ENCODE measurements at places on chromosomes 13 and 19.

- H3K4me3 ChIP-seq = no peak overlapping the region
- no peaks in the 10 kb centered on the region for H3K27me3 ChIP-seq
- no peaks in the 10 kb centered on the region for H3K4me1 ChIP-seq
- no peak overlapping the region for H3K27ac ChIP-seq
- peaks cover 19% of the 10 kb centered on the region for H3K36me3 ChIP-seq
- no peak for DNase-seq
Observed at GRCh38 chr19:15241259-15241910, 9.1 kb upstream of the EPHX3 start.

- DNase-seq = no peak
- no peaks in the 10 kb centered on the region for H3K36me3 ChIP-seq
- no peaks in the 10 kb centered on the region for H3K4me1 ChIP-seq
- H3K4me3 ChIP-seq = no peak overlapping the region
- no peaks in the 10 kb centered on the region for H3K27me3 ChIP-seq
Observed at GRCh38 chr19:33344573-33344925, 29.0 kb upstream of the CEBPG start.

GRCh38 chr13:99614465-99614885, 113.2 kb downstream of the TM9SF2 start:
- DNase-seq = peak; percentile 33
- no peak overlapping the region for H3K27ac ChIP-seq
- no peak overlapping the region for H3K4me3 ChIP-seq
- H3K36me3 ChIP-seq = no peaks in the 10 kb centered on the region
- no peaks in the 10 kb centered on the region for H3K4me1 ChIP-seq

- no peaks in the 10 kb centered on the region for H3K27me3 ChIP-seq
- H3K27ac ChIP-seq = no peak overlapping the region
- H3K4me1 ChIP-seq = peaks cover 19% of the 10 kb centered on the region
- no peak for DNase-seq
- H3K36me3 ChIP-seq = peaks cover 9% of the 10 kb centered on the region
- H3K4me3 ChIP-seq = no peak overlapping the region
Observed at GRCh38 chr19:4016903-4017638, 9.5 kb downstream of the PIAS4 start.

GRCh38 chr19:37635076-37636056, 19.9 kb downstream of the ZFP30 start:
- no peaks in the 10 kb centered on the region for H3K27me3 ChIP-seq
- peaks cover 17% of the 10 kb centered on the region for H3K36me3 ChIP-seq
- no peaks in the 10 kb centered on the region for H3K4me1 ChIP-seq
- no peak for DNase-seq
- no peak overlapping the region for H3K4me3 ChIP-seq
- no peak overlapping the region for H3K27ac ChIP-seq

DNA sequence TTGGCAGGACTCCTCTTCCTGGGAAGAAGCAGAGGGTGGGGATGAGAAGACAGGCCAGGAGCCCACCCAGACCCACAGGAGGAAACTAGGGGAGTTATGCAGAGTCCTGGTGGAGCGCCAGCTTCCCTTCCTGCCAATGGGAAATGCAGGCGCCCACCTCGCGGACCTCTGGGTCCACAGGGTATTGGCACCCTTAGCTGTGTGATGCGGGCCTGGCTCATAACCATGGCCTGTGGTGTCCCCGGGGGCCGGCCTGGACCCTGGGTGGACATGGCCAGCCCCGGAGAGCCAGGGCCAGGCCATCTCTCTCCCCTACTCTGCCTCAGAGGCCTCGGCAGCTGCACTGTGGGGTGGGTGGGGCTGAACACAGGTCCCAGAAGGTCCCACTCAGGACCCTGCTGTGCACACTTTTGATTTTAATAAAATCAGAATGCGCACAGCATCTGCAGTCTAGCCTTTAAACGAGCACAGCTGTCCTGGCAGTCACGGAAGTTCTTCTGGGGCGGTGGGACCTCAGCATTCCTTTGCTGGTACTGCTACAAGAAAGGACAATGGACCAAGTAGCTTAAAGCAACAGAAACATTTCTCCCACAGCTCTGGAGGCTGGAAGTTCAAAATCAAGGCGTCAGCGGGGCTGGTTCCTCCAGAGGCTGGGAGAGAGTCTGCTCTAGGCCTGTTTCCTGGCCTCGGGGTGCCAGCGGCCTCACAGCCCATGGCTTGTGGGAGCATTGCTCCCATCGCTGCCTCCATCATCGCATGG, 1.8 kb downstream of the F10 start:
- H3K27me3 ChIP-seq = no peaks in the 10 kb centered on the region
- no peaks in the 10 kb centered on the region for H3K4me1 ChIP-seq
- H3K4me3 ChIP-seq = no peak overlapping the region
- H3K27ac ChIP-seq = no peak overlapping the region
- DNase-seq = no peak
- no peaks in the 10 kb centered on the region for H3K36me3 ChIP-seq

DNA sequence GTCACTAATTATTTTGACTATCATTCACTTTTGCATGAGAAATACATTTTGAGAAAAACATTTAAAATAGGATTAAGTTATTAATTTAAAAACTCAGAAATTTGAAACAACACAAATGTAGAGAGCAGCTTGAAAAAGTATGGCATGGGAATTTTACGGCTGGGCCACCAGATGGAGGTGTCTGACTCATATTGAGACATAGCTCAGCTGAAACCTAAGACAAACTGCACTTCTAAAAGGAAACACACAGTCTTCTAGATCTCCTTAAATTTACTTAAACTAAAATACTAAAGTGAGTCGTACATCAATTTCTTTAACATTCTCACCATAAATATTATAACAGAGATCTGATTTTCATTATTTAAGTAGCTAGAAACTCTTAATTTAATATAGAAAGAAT, 41.9 kb upstream of the POSTN start:
- H3K36me3 ChIP-seq = no peaks in the 10 kb centered on the region
- H3K4me1 ChIP-seq = no peaks in the 10 kb centered on the region
- DNase-seq = no peak
- no peak overlapping the region for H3K27ac ChIP-seq
- H3K27me3 ChIP-seq = no peaks in the 10 kb centered on the region

DNA sequence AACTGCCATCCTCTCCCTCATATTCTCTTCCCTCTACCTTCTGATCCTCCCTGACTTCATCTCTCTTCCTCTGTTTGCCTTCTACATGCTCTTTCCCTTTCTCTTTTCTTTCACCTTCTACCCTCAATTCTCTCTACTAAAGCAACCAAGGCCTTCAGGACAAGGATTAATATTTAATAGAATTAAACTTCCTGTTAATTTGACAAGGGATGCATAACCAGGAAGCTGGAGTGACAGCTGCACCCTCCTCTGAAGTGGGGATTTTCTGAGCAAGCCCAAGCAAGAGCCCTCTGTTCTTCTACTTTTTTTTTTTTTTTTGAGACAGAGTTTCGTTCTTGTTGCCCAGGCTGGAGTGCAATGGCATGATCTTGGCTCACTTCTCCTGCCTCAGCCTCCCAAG, 63.4 kb upstream of the MED4 start:
- peak; percentile 32 for DNase-seq
- no peaks in the 10 kb centered on the region for H3K27me3 ChIP-seq
- H3K27ac ChIP-seq = peak overlapping the region; percentile 24
- no peak overlapping the region for H3K4me3 ChIP-seq
- H3K4me1 ChIP-seq = no peaks in the 10 kb centered on the region
- H3K36me3 ChIP-seq = no peaks in the 10 kb centered on the region

DNA sequence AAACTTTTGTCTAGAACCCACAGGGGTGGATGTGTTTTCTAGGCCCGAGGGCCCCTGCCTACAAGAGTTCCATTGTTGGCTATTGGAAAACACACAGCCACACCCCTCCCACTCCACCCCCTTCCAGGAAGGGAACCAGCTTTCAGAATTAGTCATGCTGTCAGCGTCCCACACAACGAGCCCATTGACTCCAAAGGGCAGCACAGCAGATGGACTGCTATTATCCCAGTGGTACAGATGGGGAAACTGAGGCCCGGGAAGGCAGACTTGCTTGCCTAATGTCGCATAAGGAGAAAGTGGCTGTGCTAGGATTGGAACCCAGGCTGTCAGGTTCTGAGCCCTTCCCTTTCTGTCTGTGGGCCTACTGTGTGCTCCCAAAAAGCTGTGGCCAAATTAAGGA, 8.1 kb upstream of the FXYD3 start:
- H3K4me3 ChIP-seq = no peak overlapping the region
- DNase-seq = no peak
- H3K36me3 ChIP-seq = no peaks in the 10 kb centered on the region
- no peak overlapping the region for H3K27ac ChIP-seq
- H3K27me3 ChIP-seq = no peaks in the 10 kb centered on the region

GRCh38 chr19:14089662-14090508, 666 bp downstream of the SAMD1 start:
- H3K4me3 ChIP-seq = peak overlapping the region; percentile 82
- H3K36me3 ChIP-seq = no peaks in the 10 kb centered on the region
- no peaks in the 10 kb centered on the region for H3K4me1 ChIP-seq
- no peaks in the 10 kb centered on the region for H3K27me3 ChIP-seq

- no peaks in the 10 kb centered on the region for H3K36me3 ChIP-seq
- H3K27me3 ChIP-seq = no peaks in the 10 kb centered on the region
Observed at GRCh38 chr13:93614776-93615175, 388.2 kb downstream of the GPC6 start.

- no peak for DNase-seq
- no peaks in the 10 kb centered on the region for H3K27me3 ChIP-seq
- H3K36me3 ChIP-seq = no peaks in the 10 kb centered on the region
- no peaks in the 10 kb centered on the region for H3K4me1 ChIP-seq
Observed at GRCh38 chr13:94950303-94950702, 238.0 kb upstream of the SOX21 start.

DNA sequence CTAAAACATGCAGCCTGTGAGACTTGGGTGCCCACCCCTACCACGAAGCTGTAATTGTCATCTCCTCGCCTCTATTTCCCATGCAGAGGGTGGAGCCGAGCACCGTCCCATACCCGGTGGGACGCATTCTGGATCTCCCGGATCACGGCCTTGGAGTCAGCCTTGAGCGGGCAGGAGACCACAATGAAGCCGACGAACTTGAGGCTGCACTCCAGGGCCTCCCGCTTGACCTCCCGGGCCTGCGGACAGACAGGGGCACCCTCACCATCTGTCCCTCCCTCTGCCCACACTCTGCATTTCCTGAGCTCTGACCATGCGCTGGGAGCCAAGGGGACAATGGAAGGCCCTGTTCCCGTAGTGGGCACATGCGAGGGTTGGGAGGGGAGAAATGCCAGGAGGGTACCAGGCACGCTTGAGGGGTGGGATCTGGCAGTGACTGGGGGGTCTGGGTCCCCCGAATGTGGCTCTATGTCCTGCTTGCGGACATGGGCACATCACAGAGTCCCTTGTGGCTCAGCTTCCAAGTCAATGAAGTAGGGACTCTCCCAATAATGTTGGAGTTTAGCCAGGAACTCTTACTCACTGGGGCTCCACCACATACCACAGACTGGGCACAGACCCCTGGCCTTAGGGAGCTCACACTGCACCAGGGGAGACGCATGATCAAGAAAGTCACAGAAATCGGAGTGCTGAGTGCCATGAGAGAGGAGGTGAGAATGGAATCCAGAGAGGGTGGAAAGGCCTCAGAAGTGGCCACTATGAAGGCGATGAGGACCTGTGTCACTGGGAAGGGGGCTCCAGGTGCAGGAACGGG, 9.2 kb upstream of the GMIP start:
- H3K27ac ChIP-seq = no peak overlapping the region
- no peak overlapping the region for H3K4me3 ChIP-seq
- peaks cover 51% of the 10 kb centered on the region for H3K36me3 ChIP-seq
- no peaks in the 10 kb centered on the region for H3K27me3 ChIP-seq

DNA sequence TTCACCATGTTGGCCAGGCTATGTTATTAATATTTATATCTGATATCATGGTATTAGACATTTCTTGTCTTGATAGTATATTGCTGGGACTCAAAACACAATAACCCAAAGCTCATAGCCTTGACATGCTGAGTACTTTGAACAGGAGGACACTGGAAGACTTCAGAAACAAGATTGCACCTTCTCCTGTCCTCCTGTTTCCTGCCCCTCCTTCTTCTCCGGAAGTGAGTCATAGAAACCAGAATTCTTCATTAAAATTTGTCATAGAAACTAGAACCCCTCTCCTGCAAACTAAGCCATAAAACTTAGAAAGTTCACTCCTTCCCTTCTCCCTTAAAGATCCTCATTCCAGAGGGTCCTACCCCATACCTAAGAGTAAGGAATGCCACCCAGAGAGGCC, 400.2 kb downstream of the SLITRK5 start:
- H3K4me3 ChIP-seq = no peak overlapping the region
- H3K36me3 ChIP-seq = no peaks in the 10 kb centered on the region
- no peaks in the 10 kb centered on the region for H3K27me3 ChIP-seq
- no peak for DNase-seq
- H3K27ac ChIP-seq = no peak overlapping the region
- no peaks in the 10 kb centered on the region for H3K4me1 ChIP-seq

- no peak overlapping the region for H3K27ac ChIP-seq
- no peaks in the 10 kb centered on the region for H3K36me3 ChIP-seq
- DNase-seq = no peak
- H3K27me3 ChIP-seq = no peaks in the 10 kb centered on the region
- H3K4me3 ChIP-seq = no peak overlapping the region
Observed at GRCh38 chr13:90068658-90069057, 1278.8 kb upstream of the MIR17HG start.

- no peaks in the 10 kb centered on the region for H3K36me3 ChIP-seq
- H3K4me1 ChIP-seq = no peaks in the 10 kb centered on the region
- H3K27me3 ChIP-seq = peaks cover 2% of the 10 kb centered on the region
- no peak overlapping the region for H3K27ac ChIP-seq
Observed at GRCh38 chr19:3783660-3784584, 2.3 kb downstream of the MATK start.

DNA sequence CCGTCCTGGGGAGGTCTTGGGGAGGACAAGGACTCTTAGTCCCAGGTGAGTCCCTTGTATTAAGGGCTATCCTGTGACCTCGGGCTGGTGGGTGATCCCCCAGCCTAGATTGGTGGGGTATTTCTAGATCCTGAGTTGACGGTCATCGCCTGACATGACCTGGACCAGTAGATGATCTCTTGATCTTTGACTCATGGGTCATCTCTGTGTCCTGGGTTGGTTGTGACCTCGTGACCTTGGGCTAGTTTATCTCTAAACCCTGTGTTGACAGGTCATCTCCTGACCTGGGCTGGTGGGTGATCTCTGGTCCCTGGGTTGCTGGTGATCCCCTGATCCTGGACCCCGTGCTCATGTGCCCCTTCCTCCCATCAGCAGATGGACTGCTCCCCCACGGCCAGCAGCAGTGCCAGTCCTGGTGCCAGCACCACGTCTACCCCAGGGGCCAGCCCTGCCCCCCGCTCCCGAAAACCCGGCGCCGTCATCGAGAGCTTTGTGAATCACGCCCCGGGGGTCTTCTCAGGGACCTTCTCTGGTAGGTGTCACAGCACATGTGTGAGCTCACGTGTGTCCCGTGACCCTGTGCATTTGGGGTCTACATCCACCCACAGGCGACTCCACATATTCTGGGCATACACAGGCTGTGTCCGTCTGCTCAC, 6.3 kb downstream of the MIDN start:
- H3K27ac ChIP-seq = peak overlapping the region; percentile 100
- peak overlapping the region; percentile 95 for H3K4me3 ChIP-seq
- H3K36me3 ChIP-seq = peaks cover 16% of the 10 kb centered on the region
- H3K4me1 ChIP-seq = peaks cover 48% of the 10 kb centered on the region
- no peaks in the 10 kb centered on the region for H3K27me3 ChIP-seq

Data from prostate gland (tissue), 2 donors.